NCI-H187 (cell line): ENCODE measurements at places on chromosomes 12 and 14.
A peak's percentile ranks its signal among the peaks of the same experiment; 100 is the strongest.

DNA sequence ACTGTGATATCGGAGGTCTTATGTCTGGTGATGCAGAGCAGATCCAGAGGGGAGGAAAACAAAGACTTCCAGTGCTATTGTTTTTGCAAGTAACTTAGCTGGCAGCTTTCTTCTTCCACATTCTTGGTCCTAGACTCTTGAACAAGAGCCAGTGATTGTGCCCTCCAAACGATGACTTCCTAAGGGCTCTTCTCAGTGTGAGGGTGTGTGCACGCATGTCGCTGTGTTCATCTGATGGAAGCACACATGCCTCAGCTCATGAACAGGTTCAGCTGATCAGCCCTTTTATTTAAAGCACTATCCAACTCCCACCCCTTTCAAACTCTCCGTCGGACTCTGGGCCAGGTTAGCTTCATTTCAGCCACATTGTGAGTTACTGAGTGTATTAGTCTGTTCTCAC, 59.5 kb downstream of the SMOC1 start:
- DNase-seq = no peak

DNA sequence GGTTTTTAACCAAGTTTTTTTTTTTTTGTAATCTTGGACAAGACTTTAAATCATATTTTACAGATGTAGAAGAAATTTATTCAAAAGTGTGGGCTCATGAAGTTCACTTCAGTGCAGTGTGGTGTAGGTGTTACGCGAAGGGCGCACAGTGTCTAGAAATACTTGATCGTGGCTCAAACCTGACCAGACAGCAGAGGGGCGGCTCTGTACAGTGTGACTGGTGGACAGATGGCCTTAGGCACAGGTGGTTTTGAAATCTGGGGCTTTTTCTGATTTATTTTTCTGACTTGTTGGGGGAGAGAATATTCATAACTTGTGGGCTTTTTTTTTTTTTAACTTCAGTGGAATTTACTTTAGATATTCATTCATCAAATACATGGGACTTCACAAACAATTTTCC, 179.2 kb downstream of the PELI2 start:
- DNase-seq = no peak

- no peak for DNase-seq
Observed at GRCh38 chr12:12718853-12719252, 1.7 kb downstream of the CDKN1B start.

DNA sequence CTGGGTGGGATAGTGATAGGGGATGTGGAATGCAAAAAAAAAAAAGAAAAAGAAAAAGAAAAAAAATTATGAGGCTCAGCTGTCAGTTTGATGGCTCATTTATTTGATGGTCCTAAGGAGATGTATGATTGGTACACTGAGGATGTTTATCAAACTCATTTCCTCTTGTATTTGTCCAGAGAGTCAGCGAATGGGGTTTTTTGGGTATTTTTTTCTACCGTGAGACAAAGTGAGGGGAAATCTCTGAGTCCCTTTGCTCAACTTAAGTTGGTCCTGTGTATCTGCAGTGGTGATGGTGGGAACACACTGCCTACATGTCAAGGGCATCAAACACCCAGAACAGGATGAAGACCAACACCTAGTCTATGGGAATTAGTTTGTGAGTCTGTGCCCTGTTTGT, 176.9 kb upstream of the HIF1A start:
- no peak for DNase-seq

DNA sequence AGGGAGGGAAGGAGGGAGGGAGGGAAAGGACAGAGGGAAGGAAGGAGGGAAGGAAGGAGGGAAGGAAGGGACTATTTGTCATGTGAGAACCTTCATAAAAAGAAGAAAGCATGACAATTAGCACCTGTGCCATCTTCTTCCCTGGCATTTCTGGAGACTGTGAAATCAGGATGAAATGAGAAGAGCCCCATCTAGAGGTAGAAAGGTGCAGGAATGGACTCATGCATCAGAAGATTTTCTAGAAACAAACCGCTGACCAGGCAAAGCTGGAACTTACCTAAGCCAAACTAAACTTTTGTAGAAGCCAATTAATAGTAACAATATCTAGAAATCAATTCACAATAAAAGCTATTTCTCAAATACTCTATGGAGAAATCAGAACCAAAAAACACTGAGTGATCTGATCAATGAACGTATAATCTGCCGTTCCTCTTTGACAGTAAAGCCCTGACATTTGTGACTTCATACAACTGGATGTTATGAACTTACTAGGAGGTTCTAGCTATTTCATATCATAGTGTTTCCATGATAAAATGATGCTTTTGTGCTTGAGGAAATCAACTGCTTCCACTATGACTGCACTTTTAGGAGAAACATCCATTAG, 24.4 kb upstream of the CRACR2A start:
- DNase-seq = no peak

GRCh38 chr12:1917172-1918070, 1.0 kb downstream of the CACNA2D4 start:
- DNase-seq = no peak

GRCh38 chr14:50619569-50620141, 48.5 kb downstream of the SAV1 start:
- DNase-seq = no peak

GRCh38 chr14:33810308-33810707, 140.6 kb downstream of the EGLN3 start:
- no peak for DNase-seq

- peak; percentile 40 for DNase-seq
Observed at GRCh38 chr12:131104463-131105350, 151.0 kb downstream of the ADGRD1 start.

- no peak for DNase-seq
Observed at GRCh38 chr12:132395908-132396305, 66.5 kb upstream of the GALNT9 start.

- DNase-seq = no peak
Observed at GRCh38 chr14:44317441-44317746, 189.7 kb downstream of the FSCB start.

DNA sequence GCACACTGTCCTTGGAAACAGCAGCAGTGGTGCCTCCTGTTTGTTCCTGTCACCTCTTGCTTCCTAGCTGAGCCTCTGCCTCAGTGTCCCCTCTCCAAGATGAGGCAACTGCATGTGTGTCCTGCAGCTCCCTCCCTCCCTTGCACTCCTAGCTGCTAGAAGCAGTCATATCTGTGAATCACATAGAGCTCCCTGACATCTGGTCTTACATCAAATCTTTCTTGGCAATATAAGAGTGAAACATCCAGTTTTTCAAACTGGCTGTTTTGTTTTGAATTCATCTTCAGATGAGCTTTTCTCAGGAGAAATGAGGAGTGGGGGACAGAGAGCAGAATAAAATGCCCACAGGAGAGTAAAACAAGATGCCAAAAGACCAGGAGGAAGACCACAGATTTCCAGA, 103.7 kb downstream of the VCPKMT start:
- DNase-seq = no peak

GRCh38 chr12:130031571-130032189, 127.9 kb upstream of the TMEM132D start:
- peak; percentile 30 for DNase-seq

- no peak for DNase-seq
Observed at GRCh38 chr12:20044846-20045245, 323.5 kb upstream of the PDE3A start.

DNA sequence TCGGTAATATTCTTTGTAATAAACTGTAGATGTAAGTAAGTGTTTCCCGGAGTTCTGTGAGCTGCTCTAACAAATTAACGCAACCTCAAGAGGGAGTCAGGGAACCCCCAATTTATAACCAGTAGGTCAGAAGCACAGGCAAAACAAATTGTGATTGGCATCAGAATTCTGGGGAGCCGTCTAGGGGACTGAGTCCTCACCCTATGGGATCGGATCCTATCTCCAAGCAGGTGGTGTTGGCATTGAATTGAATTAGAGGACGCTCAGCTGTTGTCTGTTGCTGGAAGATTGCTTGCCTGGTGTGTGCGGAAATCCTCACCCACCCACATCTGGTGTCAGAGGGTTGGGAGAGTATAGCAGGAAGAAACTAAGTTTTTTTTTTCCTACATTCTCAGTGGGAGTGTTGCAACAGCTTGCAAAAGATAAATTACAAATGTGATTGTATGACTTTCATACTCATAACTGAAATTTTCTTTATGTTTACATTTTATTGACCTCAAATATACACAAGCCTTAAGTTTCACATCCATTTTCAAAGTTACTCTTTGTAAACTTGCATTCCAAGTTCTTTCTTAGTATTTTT, 5.5 kb downstream of the TMEM52B start:
- no peak for DNase-seq

DNA sequence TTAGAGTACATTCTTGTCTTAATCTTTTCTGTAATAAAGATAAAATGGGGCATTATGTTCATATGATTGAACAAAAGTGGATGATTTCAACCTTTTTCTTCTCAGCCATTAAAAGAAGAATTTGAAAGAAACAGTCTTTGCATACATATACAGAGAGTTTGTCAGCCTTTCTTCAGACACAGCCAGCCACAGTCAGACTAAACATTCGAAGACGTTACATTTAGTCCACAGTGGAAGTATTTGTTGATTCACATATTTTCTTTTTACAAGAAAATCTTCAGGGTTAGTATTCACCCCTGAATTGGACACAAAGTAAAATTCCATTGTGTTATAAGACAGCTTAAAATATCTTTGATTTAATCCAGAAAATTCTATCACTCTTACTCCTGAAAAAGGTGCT, 36.2 kb downstream of the ETV6 start:
- no peak for DNase-seq

GRCh38 chr12:119296535-119296934, 38.0 kb upstream of the CCDC60 start:
- DNase-seq = no peak

DNA sequence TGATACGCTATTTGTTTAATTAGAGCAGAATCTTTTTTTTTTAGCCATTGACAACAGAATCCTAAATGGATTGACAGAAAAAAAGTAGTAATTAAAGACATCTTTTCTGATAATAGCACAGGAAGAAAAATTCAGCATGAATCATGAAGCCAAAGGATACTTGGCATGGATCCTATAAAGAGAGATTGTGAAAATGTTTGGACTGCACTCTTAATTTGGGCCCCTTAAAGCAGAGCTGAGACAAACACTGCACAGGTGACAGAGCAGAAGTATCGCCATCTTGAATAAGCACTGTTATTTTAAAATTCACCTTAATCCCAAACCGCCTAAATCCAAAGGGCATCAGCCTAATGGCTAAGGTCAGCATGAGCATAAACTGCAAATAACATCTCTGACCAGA, 48.8 kb upstream of the SEL1L start:
- DNase-seq = no peak

GRCh38 chr14:60839657-60840056, 105.1 kb downstream of the MNAT1 start:
- no peak for DNase-seq

DNA sequence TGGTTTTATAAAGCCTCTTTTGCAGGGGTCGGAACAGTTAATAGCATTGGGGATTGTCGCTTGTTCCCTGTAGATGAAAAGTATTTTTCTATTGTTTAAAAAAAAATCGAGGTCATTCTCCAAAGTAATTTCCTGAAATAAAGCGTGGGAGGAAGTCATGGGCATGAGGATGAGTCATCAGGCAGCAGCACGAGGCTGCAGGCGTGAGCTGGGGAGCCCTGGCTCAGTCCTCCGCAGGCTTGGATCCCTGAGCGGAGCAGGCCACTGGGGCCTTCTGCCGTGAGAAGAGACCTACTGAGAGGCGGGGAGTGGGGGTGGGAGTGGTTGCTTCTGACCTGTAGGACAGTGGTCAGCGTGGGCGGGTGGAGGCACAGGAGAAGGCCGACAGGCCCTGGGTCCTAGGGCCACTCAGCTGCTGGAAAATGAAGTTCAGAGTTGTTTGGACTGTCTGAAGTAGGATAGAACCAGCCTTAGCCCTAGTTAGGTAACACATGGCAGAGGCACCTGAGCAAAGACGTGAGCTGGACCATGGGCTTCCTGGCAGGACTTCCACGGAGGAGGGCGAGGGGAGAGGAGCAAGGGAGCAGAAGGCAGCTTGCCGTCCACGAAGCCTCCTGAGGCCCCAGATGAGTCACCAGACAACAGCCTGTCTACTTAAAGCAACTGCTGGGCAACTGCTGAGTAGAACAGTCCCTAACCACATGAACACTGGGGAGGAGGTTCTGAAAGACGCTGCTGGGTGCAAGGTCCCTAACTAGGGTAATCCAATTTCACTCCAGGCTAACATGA, 21.1 kb upstream of the LGALS3 start:
- DNase-seq = no peak

- DNase-seq = no peak
Observed at GRCh38 chr12:113577464-113578129, 105.9 kb upstream of the LHX5 start.

GRCh38 chr12:75259143-75259542, 49.5 kb upstream of the KCNC2 start:
- DNase-seq = no peak

GRCh38 chr12:116559162-116559935, at the start of gene MAP1LC3B2:
Gene MAP1LC3B2 (plus strand): TSS chr12:116559381. CDS start chr12:116575943, 16,562 bp downstream.
- DNase-seq = peak; percentile 17

- DNase-seq = no peak
Observed at GRCh38 chr12:125050868-125051267, 14.4 kb upstream of the AACS start.

GRCh38 chr12:128445415-128446127, 178.6 kb downstream of the TMEM132C start:
- no peak for DNase-seq

DNA sequence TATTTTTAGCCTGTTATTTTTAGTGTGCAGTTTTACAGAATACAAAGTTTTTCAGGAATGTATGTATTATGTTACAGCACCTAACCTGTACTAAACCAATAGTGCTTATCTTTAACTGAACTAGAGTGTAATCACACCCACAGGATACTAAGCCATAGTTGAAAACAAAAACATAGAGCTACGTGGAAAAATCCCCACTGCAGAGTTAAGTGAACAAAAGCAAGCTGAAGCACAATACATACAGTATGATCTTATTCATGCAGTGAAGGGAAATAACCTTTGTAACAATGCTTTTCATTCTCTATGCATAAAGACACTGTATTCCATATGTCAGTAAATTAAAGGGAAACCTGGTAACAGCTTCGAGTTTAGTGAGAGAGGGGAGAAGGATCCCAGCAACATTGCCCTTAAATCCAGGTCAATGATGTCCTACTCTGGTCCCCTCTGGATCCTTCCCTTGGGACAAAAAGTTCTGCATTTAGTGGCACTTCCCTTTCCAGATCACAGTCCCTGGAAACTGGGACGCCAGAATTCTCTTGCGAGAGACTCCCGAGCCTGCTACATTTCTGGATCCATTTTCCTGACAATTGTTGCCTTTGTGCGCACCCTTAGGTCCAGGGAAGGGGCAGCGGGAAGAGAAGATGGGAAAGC, 121.3 kb upstream of the CCND2 start:
- no peak for DNase-seq

- DNase-seq = no peak
Observed at GRCh38 chr14:73740618-73741326, 26.6 kb upstream of the PNMA1 start.
